ENCODE measurements at places on chromosomes 2 and 18.
A peak's percentile ranks its signal among the peaks of the same experiment; 100 is the strongest.

DNA sequence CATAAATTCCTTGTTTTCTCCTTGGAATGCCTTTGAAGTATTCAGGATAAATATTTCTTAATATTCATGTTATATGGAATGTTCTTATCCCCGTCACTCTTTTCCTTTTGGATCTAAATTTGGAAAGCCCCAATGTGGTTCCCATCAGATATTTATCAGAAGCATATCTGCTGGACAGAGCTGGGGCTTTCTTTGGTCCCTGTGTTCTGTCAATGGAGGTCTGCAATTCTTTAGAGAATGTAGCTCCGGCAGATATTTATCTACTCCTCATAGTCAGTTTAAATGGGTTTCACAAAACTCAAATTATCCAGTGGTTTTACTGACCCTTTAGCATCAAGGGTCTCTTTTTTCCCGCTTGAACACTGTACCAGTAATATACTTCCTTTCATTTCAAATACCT lies 167.8 kb upstream of the SCN7A start:
- DNase-seq, result no peak

DNA sequence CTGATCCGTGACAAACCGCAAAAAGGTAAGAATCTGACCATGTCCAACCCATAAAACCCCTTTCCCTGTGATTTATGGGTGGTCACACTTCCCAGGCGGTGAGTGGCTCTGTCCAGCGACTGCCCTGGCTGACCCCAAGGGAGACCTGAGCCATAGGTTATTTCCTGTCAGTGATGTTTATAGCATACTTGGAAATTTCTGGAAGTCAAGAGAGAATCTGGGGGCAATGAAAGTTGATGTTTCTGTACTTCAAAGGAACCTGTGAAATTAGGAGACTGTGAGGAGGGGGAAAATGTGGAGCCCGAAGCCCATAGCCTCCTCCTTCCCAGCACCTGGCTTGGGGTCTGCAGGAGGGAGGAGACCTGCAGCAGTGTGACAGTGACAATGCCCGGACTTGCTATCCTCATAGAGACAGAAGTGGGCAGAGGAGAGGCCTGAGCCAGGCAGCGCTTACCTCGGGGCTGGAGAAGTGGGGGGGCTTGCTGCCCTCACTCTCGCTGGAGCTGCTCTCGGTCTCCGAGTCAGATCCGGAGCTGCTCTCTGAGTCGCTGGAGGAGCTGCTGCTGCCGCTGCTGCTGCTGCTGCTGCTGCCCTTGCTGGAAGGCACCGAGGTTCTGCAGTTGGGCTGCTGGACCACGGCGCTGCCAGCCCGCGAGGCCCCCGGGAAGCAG lies 111.3 kb upstream of the REV1 start:
- DNase-seq, result no peak

- DNase-seq, result no peak
These were observed 585.1 kb downstream of the RNF144A start for GRCh38 chr2:7502336-7502735.

DNA sequence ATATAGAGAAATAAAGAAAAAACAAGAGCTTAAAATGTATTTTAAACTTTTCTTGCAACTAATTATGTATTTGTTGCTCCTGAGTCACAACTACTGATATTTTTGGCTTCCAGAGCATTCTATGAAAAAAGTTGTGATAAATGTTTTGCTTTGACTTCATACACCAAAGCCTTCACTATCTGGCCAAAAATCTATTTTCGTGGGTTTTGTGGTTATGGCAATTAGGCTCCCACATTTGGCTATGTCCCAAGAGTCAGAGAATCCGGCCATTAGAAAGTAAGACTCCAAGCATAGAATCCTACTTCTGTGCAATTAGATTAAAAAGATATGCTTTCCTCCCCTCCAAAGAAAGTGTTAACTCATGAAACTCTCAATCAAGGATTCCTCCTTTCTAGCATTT lies 1456.1 kb upstream of the ACVR2A start:
- DNase-seq, result no peak

- no peak for DNase-seq
These were observed 19.4 kb downstream of the DOK1 start for GRCh38 chr2:74573747-74574562.

GRCh38 chr2:209260281-209260680 lies 163.6 kb upstream of the MAP2 start:
- DNase-seq, result no peak

DNA sequence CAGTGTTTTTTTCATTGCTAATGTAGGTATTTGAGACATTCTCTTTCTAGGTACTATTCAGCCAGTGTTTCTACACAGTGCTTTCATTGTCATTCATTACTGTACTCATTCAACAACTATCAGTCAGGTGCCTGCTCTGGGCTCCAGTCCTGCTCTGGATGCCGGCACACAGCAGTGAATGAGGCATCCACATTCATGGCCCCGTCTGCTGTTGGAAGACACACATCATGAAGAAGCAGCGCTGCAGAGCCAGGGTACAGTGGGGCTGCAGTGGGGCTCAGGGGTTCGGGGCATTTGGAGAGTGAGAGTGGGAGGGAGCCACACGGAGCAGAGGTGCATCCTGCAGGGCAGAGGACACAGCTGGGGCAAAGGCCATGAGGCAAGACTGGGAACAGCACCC lies 737.2 kb upstream of the RAB6C start:
- no peak for DNase-seq

- DNase-seq, result no peak
These were observed 243.1 kb upstream of the SLC39A10 start for GRCh38 chr2:195413944-195414343.

- no peak for DNase-seq
These were observed 3.9 kb downstream of the KCNG2 start for GRCh38 chr18:79801641-79802040.

DNA sequence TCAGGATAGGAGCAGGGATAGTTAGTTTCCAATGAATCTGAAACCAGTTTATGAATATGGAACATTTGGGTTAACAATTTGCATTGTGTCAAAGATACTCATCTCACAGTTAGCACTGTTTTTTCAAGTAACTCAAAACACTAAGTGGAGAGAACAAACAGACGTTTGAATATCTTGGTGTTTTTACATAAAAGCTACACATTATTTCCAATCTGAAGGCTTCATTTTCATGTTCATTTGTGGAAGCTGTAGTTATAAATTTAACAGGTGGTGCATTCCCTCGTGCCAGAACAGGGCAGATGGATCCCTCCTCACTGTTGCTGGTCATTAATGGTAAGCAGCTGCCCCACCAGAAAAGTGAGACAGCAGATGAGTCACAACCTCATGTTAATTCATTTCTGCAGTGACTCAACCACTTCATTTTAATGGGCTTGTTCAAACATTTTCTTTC lies 286.9 kb downstream of the TMX3 start:
- peak; percentile 30 for DNase-seq

- DNase-seq, result no peak
These were observed 33.4 kb downstream of the LAMA3 start for GRCh38 chr18:23722646-23723045.

DNA sequence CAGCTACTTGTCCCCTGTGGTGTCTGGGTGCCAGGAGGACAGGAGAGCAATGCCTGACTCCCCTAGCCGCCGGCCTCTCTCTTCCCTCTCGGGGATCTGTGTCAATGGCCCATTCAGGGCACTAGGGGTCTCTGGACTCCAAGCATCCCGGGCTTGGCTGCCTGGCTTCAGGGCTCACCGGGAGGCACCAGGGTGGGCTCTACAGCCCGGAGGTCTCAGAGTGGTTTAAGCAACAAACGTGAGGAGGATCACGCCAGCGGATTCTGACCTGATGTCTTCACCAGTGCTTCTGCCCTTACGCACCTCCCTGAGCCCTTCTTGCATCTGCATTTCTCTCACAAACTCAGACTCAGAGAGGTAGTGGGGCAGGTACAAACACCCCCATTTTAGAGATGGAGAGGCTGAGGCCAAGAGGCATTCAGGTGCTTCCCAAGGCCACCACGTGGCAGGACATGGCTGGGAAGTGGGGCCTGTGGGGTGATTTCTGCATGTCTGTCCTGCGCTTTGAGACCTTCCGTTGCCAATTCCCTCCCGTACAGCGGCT lies 243.0 kb downstream of the CELF4 start:
- no peak for DNase-seq

DNA sequence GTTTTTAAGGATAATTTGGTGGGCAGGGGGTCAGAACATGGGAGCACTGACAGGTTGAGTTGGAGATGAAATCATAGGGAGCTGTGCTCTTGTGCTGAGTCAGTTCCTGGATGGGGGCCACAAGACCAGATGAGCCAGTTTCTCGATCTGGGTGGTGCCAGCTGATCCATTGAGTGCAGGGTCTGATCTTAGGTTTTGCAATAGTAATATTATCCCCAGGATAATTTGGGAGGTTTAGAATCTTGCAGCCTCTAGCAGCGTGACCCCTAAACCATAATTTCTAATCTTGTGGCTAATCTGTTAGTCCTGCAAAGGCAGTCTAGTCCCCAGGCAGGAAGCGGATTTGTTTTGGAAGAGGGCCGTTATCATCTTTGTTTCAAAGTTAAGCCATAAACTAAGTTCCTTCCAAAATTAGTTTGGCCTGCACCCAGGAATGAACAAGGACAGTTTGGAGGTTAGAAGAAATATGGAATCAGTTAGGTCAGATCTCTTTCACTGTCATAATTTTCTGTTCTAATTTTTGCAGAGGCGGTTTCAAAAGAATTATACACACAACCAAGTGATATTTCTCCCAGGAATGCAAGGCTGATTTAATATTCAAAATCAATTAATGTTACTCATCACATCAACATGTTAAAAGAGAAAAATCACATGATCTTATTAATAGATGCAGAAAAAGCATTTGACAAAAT lies 23.0 kb downstream of the DBI start:
- DNase-seq, result peak; percentile 54

- DNase-seq, result no peak
These were observed 437.0 kb downstream of the THSD7B start for GRCh38 chr2:137202318-137202717.

DNA sequence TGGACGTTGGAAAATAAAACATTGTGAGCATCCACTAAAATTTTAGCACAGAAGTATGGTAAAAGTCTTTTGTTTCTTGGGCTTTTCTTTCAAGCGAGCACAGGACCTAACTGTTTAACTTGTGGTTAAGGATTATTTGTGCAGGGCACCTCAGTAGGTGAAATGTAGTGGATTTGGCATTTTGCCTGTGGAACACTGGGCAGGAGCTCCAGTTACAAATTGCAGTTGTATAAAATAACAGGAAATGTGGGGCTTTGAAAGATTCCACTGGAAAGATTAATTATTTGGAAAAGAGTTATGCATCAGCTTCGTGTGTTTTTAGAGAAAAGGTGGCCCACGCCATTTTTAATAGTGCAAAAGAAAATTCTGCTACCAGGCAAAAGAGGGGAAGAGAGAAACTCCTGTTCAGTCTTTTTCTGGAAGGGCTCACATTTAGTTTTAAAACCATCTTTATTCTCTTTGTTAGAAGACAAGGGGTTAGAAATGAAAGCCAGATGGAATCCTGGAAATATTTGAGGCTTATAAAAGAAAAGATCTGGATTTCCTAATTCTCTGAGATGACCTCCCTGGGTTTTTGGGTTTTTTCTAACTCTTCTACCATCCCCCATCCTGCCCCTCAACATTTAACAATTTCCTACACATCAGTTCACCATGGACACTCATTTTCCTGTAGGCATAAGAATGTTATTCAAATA lies 144.3 kb upstream of the SERTAD2 start:
- DNase-seq, result no peak

All from AG09319 (cell line).